NCI-H146 (cell line): ENCODE measurements at places on chromosomes 2 and 18.

DNA sequence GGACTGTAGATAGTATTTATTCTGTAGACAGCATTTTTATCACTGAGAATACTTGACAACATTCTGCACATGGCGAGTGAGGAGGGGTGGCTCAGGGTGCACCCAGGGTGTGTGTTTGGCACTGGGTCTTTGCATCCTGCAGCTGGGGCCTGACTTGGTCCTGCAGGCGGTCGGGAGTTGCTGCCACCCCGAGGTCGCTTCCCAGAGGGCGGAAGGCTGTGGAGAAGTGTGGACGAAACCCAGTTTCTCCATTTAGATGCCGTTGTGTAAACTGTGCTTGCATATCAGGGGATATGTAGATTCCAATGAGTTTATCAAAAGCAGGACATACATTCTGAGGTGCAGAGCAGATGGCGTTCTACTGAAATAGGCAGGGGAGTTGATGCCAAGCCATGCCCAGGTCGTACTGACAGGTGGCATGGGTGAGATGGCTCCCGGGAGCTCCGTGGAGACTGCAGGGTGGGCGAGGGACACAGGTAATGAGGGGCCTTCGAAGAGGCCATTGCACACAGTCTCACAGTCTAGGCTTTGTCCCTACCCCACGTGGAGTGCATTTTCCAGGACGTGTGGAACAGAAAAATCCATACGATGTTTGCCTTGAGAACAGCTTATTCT lies 74.5 kb downstream of the RTP5 start:
- no peak for DNase-seq

DNA sequence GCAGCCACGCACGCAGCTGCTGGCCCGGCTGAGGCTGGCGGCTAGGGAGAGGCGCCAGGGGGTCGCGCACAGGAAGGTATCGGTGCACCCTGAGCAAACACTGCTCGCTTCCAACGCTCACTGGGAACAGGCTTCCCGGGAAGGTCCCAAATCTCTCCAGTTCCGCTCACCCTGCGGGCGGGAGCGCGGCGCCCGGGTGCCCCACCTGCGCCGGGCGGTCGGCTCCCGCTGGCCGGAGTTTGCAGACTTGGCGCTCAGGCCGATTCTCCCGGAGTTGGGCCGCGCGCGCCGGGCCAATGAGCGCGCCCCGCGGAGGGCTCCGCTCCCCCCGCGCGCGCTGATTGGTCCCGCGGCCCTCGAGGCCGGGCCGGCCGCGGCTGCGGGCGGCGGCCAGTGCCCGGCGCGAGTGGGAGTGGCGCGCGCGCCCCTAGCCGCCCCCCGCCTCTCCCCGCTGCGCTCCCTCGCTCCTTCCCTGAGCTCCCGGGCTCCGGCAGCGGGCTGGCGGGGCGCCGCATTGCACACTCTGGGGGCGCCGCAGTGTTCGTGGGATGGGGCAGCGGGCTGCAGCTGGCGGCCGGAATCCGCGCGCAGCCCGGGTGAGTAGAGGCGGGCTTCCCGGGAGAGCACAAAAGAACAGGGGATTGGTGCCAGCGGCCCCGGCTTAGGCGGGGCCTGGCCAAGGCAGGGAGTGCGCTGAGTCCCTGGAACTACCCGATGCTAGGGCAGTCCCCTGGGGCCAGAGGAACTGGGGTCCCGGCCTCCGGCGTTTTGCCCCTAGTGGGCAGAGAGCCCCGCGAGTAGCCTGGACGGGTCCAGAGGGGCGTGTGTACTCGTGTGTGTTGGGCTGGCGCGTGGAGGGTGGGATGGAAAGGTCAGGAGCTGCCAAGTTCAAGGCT lies at the start of gene LYPD6:
Gene LYPD6, plus strand, starts transcription at position 461 of the 896 bp plus-strand sequence. CDS start 107,122 bp downstream, outside the sequence.
- peak; percentile 46 for DNase-seq

DNA sequence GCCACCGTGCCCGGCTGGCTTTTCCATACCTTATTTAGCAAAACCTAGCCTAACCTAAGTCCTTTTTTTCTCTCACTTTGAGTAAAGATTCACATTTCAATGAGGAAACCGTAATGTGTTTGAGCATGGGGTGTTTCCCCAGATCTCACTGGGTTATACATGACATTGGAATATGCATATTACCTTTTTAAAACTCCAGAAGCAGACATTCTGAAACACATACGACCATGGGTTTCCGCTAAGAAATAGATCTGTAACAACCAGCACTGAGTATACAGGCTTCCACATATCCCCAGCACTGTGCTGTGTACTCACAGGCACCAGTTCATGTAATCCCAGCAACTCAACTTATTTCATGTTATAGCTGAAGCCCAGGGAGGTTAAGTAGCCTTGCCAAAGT lies 41.0 kb upstream of the FOSL2 start:
- no peak for DNase-seq

DNA sequence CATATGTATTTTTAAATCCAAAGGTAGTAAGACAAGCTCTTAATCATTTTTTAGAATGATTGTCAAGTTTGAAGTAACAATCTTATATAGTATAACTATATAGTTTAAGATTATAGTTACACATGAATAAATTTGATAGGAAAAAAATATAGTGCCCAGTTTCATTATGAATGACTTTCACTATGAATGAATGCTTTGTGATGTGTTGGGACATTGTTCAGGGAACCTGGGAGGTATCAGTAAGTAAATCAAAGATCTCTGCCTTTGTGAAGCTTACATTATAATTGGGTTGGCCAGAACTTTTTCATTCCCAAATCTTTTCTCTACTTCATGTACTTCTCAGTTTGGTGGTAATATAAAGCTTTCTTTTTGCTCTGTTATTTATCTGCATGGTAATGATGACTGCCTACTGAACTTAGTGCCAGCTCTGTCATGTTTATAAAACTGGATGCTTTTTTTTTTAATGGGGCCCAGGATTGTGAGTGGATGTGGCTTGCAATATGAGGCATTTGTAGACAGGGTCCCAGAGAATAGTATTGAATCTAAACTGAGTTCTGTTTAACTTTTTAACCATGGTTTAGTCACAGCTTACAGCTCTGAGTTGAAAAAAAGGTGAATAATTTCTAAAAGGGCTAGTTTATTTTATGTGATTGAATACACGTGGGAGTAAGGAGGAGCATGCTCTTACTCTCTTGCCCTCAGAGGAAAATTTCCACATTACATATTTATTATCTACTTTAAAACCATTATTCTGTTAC lies 23.3 kb downstream of the GLS start:
- DNase-seq, result no peak

DNA sequence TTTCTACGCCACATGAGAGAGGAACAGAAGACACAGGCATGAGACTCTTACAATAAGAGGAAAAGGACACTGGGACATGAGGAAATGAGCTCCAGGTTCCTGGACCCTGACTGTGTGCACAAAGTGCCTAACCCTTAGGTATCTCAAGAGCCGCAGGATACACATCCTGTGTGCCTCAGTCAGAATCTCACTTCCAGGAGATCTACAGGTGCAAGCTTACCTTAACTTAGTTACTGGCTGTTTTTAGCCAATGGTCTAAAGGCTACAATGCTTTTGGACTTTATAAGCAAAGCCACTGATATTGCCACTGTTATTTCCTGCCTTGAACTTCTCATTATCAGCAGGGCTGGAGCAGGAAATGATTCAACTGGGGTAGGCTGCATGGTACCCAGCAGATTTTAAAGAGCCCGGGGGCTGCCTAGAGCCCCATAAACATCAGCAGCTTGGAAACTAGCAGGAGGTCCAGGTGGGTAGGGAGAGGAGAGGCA lies 254.4 kb downstream of the ZNF521 start:
- DNase-seq, result no peak

GRCh38 chr2:149858901-149859634 lies 271.5 kb upstream of the MMADHC start:
- no peak for DNase-seq

DNA sequence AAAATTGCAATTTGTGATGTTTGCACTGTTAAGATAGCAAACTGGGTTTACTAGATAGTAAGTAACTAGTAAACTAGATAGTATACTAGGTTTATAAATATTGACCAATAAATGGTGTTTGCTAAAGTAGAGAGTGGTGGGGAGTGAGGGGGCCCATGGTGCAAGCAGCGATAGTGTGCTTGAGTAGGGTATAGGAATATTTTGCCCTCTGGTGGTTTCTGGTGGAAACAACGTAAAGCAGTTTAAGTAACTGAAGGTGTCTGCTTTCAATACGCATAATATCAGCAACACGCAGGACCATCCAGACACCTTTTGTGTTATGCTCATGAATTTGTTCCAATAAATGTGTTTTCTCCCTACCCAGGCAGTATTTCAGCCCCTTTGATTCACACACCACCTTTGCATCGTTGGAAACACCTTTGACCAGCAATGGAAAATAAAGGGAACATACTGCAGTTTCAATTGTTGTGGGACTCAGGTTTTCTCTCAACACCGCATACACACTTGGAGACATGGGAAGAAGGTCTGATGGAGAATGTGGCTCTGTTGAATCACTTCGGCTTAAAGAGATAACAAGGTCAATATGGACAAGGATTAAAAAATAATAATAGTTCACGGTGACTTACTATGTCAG lies 16.7 kb upstream of the STAT1 start:
- peak; percentile 44 for DNase-seq

DNA sequence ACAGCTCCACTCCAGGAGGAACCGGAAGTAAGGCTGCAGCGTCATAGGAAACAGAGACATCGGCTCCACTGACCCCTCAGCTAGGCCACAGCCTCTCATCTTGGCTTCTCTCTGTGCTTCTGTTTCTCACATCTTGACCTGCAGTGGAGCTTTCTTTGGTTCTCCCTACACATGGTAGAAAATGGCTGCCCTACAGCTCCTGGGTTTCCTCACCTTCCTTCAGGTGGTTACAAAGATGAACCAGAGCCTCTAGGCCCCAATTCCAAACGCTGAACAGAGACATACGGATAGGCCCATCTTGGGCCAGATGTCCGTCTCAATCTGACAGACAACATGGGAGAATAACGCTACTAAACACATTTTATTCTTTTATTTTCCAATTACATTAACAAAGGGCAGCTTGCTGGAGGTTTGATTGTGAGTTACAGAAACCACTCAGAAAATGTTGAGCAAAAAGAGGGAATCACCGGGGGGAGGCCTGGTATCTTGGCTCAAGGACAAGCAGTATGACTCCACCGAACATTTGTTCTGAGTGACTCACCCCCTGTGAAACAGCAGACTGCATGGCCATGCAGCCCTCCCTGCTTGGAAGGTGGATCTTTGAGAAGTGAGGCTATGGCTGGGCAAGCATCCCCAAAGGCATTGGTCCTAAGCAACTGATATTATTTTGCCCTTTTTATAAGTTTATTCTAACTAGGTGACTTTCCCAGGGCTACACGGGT lies 303.5 kb downstream of the CDCA7 start:
- no peak for DNase-seq

DNA sequence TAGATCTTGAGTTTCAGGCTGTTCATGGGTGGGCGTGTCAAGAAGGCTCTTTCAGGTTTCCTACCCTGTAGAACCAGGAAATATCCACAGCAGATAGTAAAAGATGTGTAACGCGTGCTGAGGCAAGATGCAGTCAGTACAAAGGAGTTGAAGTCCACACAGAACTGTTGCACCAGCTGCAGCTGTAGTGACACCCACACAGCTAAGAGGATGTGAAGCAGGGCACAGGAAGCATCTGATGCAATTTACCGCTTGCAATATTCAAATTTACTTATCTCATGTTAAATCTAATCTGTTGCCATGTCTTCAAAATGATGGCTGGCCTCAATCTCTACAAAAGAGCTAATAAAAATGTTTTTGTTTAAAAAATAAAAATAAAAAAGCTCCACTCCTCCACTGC lies 132.8 kb downstream of the ARHGAP15 start:
- no peak for DNase-seq

DNA sequence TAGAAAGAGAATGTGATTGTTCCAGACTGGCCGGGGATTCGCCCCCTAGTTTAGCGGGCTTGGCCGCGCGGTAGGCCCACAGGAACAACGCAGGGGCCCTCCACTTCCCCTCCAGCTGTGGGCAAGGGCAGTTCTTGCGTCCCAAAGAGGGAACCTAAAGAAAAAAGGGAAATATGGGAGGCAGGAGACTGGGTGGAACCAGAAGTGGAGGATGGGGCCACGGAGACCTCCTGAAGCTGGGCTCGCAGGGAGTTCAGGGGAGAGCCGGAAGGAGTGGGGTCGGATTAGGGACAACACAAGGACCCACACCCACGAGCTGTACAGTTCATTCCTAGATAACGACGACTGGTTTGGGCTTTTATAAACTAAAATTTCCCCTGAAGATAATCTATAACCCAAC lies 18.2 kb downstream of the GNLY start:
- no peak for DNase-seq
